ENCODE measurements at places on chromosomes 11 and 22. TPM values are rescaled to one million over a fixed set of nuclear protein-coding genes. Genes with fewer than 3 reads are reported as not detected.

DNA sequence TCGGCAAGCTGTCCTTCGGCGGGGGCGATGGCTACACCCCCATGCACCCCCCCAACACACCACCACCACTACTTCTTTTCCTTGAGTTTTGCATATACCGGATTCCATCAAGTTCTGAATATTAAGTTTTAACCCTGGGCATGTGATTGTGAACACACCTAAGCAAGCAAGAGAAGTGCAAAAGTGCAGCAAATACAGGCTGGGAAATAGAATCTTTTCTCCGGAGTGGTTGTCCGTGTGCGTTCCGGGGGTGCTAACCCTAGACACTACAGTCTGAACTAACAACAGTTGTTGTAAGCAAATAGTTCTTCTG is 574 bp downstream of the PRSS23 start:
- peaks cover 51% of the 10 kb centered on the region for H3K4me1 ChIP-seq
- peak overlapping the region; percentile 86 for H3K4me3 ChIP-seq
- DNase-seq = no peak
- no peaks in the 10 kb centered on the region for H3K36me3 ChIP-seq
- no peaks in the 10 kb centered on the region for H3K27me3 ChIP-seq

DNA sequence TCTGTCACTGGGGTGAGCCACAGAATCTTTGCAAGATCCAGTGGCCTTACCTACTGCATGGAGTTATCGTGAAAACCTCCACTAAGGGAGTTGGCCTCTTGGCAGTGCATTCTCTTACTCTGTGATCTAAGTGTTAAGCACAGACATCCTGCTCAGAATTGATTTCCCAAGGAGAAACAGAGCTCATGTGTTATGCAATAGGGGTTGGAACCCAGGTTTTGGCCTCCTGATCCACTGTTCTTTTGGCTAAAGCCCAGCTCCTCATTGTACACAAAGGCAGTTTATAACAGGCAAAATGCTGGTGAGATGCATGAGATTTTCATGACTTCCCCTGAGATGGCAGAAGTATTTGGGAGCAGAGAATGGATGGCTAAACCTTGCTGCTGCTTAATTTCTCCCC is 11.8 kb downstream of the DTX4 start:
- H3K4me1 ChIP-seq = no peaks in the 10 kb centered on the region
- H3K27ac ChIP-seq = no peak overlapping the region
- no peaks in the 10 kb centered on the region for H3K27me3 ChIP-seq
- DNase-seq = no peak
- H3K36me3 ChIP-seq = no peaks in the 10 kb centered on the region

GRCh38 chr11:60221692-60222091 is 21.2 kb downstream of the MS4A4E start:
- H3K27me3 ChIP-seq = no peaks in the 10 kb centered on the region
- H3K4me3 ChIP-seq = no peak overlapping the region
- H3K4me1 ChIP-seq = no peaks in the 10 kb centered on the region

DNA sequence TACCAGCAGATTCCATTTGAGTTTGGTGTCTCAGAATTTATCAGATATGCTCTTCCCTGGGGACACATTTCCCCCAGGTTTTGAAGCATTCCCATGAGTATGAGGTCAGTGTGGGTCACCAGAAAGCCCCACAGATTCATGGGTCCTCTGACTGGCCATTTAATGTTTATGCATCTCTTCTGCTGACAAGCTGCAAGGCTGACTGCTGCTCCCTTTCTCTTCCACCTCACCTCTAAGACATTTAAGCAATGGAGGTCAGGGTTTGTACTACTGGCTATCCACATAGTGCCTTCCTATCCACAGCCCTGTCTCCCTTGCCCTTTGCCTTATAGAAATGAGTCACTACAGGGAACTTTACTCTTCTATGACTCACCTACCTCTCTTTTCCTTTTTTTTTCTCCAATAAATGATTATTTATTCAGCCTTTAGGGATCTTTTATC is 106.0 kb upstream of the TIMP3 start:
- H3K27me3 ChIP-seq = no peaks in the 10 kb centered on the region
- H3K36me3 ChIP-seq = no peaks in the 10 kb centered on the region
- no peaks in the 10 kb centered on the region for H3K4me1 ChIP-seq
- H3K27ac ChIP-seq = no peak overlapping the region

DNA sequence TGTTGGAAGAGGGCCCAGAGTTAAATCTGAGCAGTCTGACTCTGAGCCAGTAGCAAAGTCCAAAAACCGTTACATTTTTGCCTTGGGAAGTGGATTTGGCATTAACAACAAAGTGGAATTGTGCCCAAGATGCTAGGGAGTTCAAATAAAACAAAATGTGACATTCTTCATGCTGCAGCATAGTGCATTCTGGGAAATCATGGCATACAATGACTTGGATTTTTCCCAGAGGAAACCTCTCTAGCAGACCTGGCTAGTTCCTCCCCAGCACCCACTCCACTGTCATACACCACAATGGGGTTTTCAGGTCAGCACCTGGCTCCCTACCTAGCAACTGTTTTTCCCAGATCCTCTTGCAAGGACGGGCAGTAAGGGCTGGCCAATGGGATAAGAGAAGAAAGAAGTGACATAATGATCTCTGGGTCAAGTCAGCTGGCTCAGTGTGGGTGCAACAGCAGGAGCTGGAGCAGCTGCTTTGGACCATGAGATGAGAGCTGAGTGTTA is 24.8 kb upstream of the CYB5R3 start:
- no peaks in the 10 kb centered on the region for H3K36me3 ChIP-seq
- no peak for DNase-seq
- H3K4me3 ChIP-seq = no peak overlapping the region
- no peaks in the 10 kb centered on the region for H3K27me3 ChIP-seq
- peak overlapping the region; percentile 53 for H3K27ac ChIP-seq

DNA sequence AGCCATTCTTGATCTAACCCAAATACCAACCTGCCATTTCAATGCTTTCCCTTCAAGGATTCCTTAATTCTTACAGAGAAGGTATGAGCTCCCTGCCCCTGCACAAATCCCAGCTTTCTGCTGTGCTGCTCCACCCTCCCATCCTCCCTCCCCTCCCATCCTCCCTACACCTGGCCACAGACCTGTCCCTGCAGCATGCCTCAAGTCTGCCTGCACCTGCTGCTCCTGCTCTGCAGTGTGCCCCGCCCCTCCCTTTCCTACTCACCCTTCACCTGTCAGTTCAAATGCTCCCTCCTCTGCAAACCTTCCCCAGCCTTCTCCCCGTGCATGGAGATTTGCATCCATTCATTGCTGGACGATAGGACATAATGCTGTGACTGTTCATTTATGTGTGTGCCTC is 139.9 kb upstream of the NARS2 start:
- no peaks in the 10 kb centered on the region for H3K36me3 ChIP-seq
- H3K4me1 ChIP-seq = no peaks in the 10 kb centered on the region
- no peak overlapping the region for H3K27ac ChIP-seq
- H3K4me3 ChIP-seq = no peak overlapping the region
- no peaks in the 10 kb centered on the region for H3K27me3 ChIP-seq
- no peak for DNase-seq

- no peaks in the 10 kb centered on the region for H3K4me1 ChIP-seq
- peaks cover 13% of the 10 kb centered on the region for H3K36me3 ChIP-seq
- H3K27me3 ChIP-seq = no peaks in the 10 kb centered on the region
- DNase-seq = no peak
- H3K4me3 ChIP-seq = peak overlapping the region; percentile 85
- peak overlapping the region; percentile 86 for H3K27ac ChIP-seq
Measured at GRCh38 chr11:9577556-9577955, 4.1 kb downstream of the WEE1 start.

DNA sequence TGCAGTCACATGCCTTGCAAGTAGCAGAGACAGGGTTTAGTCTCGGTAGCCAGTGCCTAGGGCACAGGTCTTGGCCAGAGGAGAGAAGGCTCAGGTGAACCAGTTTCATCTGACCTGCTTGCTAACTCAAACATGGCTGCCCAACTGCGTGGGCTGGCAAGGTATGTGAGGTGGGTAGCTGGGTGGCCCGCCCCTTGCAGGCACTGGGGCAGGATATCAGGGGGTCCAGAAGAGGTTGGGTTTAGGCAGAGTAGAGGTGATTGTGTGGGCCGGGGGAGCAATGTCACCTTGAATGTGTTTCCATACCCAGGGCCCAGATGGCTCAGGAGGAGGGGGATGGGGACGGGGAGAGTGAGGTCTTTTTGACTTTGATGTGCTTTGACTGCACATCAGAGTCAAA is 37.7 kb downstream of the ST3GAL4 start:
- no peaks in the 10 kb centered on the region for H3K36me3 ChIP-seq
- peaks cover 11% of the 10 kb centered on the region for H3K4me1 ChIP-seq
- no peak for DNase-seq
- H3K27ac ChIP-seq = no peak overlapping the region

GRCh38 chr11:20037396-20038153 is 122.7 kb downstream of the DBX1 start:
- no peak overlapping the region for H3K4me3 ChIP-seq
- DNase-seq = no peak
- peaks cover 39% of the 10 kb centered on the region for H3K36me3 ChIP-seq
- H3K4me1 ChIP-seq = peaks cover 19% of the 10 kb centered on the region
- H3K27me3 ChIP-seq = no peaks in the 10 kb centered on the region

The C1QTNF6 gene
- total RNA-seq = 1.9 TPM

Data from thoracic aorta (tissue), 2 donors.